Trophoblast cell (in vitro differentiated cells and primary cell): ENCODE measurements at places on chromosomes 5 and 9.

DNA sequence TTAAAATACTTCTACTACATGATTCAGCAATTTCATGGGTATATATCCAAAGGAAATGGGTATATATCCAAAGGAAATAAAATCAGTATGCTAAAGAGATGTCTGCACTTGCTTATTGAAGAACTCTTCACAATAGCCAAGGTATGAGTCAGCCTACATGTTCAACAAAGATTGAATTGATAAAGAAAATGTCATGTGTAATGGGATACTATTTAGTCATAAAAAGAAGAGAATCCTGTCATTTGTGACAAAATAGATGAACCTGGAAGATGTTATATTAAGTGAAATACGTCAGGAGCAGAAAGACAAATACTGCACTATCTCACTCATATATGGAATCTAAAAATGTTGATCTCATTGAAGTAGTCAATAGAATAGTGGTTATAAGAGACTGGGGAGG, 944.5 kb upstream of the CTNND2 start:
- DNase-seq: peak; percentile 18

GRCh38 chr5:2603272-2603575, 148.3 kb downstream of the IRX2 start:
- no peak for DNase-seq

DNA sequence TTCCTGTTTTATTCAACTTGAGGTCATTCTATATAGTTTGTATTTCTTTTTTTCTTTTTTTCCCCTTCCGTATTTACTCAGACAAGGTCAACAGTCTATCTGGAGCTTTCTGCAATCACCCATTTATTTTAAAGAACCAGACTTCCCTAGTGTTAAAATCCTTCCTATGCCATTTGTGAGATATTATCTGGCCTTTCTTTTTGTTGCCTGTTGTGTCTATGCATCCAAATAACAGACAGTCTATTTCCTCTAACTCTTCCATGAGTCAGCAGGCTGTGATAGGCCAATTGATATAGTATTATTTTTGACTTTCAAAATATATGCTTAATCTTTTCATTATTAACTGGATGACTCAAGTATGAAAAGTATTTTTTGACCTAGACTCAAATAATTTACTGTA, 291.2 kb upstream of the PTPRD start:
- DNase-seq: no peak

- DNase-seq: no peak
Measured at GRCh38 chr5:128053291-128053954, 30.1 kb upstream of the SLC12A2 start.

DNA sequence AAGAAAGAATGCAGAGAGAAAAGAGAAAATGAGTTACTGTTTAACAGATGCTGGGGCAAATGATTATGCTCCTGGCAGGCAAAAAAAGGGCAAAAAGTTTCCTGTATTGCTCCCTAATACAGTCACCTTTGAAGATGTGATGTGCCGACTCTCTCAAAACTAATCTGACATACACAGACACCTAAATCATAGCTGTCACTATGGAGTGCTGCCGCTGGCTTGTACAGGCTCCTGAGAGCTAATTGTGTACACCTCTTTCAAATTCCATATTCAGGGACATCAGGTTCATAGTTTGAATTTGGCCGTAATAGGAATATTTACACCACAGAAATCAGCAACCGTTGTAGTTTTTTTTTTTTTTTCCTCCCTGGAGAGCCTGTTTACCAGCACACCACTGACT, 12.4 kb upstream of the FOCAD start:
- DNase-seq: no peak

GRCh38 chr5:30413540-30413939, 779.9 kb upstream of the CDH6 start:
- DNase-seq: no peak

- peak; percentile 42 for DNase-seq
Measured at GRCh38 chr9:14245901-14246525, 67.9 kb downstream of the NFIB start.

DNA sequence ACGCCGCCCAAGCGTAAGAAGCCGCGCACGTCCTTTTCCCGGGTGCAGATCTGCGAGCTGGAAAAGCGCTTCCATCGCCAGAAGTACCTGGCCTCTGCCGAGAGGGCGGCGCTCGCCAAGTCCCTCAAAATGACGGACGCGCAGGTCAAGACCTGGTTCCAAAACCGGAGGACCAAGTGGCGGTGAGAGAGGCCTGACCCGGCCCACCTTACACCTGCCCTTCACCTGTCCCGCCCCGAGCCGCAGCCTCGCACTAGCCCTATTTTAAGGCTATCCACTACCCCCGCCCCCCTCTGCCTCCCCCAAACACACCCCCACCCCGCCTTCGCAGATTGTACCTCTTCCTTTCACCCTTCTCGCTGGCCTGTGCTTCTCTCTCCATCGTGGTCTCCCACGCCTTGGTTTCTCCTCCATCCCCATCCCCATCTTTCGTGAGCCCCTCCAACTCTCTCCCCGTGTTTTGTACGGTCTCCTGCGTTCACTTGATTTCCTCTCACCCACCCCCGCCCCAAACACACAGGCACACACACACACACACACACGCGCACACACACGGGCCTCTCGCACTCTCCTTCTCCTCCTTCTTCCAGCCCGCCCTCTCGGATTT, 1.3 kb downstream of the TLX3 start:
- peak; percentile 43 for DNase-seq

GRCh38 chr5:141186897-141187512, at the start of gene PCDHB9:
PCDHB9 (plus strand) TSS chr5:141187161; CDS start chr5:141187319, 158 bp downstream.
- DNase-seq: no peak

GRCh38 chr5:1901061-1901460, 18.3 kb upstream of the IRX4 start:
- no peak for DNase-seq

DNA sequence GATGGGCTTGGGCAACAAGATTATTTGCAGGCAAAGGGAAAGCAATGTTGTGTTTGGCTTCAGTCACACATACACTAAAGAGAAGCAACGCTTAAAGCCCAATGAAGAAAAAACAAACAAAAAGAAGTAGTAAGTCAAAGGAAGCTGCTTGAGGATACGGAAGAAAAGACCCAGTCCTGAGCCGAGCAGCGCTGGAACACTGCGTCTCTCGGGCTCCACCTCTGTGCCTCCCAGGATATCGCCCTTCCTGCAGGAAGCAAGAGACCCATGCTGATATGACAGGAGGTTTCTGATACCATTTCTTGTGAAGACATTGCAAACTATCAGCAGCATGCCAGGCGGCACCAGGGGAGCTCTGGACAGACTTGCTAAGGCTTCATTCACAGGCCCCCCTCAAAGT, 9.9 kb downstream of the GNAQ start:
- no peak for DNase-seq

GRCh38 chr5:82785456-82785855, 291.7 kb downstream of the TMEM167A start:
- no peak for DNase-seq

DNA sequence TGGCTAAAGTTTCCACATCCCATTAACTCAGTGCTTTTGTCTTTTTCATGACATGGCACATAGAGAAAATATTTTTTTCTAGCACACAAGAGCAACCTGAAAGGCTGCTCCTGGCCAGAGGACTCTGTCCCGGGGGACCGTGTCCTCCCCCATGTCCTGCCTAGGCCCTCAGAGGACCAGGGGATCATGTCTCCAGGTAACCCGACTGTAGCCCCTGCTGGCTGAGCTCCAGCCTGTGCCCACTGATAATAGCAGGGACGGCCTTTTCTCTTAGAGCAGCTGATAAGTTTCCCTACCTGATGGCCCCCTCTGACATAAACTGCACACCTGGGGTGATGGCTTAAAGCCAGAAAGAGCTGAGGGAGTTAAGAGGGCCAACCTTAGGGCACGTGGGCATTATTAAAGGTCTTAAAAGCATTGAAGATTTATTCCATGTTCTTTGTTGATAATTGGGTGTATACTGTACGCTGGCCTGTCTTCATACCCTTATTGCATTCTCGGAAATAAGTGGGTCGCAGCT, 5.9 kb downstream of the HDHD3 start:
- DNase-seq: no peak

DNA sequence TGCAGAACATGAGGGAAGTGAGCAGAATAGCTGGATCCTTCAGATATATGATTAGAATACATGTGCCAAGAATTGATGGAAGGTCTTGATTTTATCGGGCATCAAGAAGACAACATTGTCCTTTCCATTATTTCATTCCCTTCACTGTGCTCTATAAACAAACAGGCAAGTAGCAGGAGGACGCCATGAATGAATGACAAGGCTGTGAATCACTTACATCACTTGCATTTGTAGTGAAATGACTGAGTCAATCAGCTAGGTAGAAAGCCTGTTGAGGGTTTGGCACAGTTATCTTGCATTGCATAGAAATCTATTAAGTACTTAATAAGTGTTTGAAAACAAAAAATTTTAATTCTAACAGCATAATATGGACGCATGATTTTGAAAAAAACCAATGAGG, 548.8 kb upstream of the IZUMO3 start:
- DNase-seq: no peak

DNA sequence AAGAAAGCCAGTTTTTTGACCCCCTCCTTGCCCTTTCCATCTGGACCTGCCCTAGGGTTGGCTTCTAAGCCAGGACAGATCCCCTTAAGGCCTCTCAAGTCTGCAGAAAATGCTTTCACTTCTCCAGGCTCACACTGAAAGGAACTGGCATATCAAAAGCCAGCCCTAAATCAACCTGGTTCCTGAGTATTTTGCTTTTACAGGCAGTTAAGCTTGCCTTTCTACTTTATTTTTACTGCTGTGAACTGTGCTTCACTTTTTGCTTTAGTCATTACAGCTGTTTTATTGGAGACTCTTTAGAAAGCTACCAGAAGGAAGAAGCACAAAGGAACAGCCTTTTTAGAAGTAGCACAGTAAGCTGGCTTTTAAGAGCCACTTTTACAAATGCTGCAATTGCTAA, 5.0 kb downstream of the TARS1 start:
- no peak for DNase-seq

DNA sequence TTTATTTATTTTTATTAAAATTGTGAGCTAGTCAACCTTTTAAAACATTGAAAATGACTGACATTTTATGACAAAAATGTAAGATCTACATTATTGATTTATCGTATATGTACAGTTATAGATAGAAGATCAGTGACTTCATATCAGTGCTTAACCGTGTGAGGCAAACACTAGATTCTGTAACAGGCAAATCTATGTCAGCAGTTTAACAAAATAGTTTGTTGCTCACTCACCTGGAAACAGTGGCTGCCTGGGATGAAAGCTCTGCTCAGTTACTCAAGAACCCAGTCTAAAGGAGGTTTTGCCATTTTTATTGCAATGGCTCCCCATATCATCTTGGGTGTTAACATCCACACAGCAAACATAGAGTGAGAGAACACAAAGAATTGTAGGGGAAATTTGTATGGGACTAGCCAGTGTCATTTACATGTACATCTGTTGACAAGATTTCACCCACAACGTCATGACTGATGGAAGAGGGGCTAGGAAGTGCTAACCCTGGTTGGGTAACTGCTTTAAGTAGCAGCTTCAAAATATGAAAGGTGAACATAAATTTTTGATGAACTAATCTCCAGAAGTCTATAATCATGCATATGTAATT, 49.0 kb downstream of the SGCD start:
- no peak for DNase-seq

- DNase-seq: no peak
Measured at GRCh38 chr5:11477786-11478185, 426.5 kb downstream of the CTNND2 start.

DNA sequence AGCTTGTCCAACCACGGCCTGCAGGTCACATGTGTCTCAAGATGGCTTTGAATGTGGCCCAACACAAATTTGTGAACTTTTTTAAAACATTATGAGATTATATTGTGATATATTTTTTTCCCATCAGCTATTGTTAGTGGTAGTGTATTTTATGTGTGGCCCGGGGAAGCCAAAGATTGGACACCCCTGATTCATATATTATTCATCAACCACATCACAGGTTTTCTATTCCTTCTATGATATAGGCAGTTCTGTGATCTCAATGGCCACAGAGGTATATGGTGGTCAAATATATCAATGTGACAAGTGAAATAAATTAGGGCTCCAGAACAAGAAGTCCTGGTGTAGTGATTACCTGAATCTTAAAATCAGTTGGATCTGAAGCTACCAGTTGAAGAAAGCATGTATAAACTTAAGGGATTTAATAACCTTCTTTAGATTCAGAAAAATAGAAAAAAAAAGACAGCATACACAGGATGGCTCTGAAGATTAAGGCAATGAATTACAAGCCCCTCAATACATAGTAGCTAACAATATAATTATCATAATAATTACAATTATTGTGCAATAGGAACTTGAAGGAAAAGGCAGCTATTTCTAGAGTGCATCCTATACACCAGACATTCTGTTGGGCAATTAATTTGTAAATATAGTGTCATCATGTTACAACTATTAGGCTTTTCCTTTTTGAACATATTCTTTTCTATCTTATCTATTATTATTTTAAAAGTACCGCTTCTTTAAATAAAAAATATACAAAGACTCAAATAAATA, 530.4 kb upstream of the PTPRD start:
- DNase-seq: no peak
